ENCODE measurements at places on chromosomes 4 and X. TPM values are rescaled to one million over a fixed set of nuclear protein-coding genes. Genes with fewer than 3 reads are reported as not detected.

Gene POU4F2
- not detected for total RNA-seq

Gene ABCG2
- total RNA-seq: 1.8 TPM

Gene FRMD7
- 0.05 TPM for total RNA-seq

Gene CYLC1
- total RNA-seq: not detected

Gene PAGE1
- not detected for total RNA-seq

Gene TLR7
- total RNA-seq: not detected

Gene SPANXN4
- total RNA-seq: not detected

Gene SLC4A4
- 22.0 TPM for total RNA-seq

Gene FAM241A
- total RNA-seq: 0.59 TPM

Gene GPR78
- total RNA-seq: 1.2 TPM

Gene GPM6B
- not detected for total RNA-seq

Gene CCNI
- 144 TPM for total RNA-seq

Gene NR0B1
- total RNA-seq: not detected

Gene COL4A5
- total RNA-seq: 126 TPM

Gene SPATA4
- under 0.01 TPM for total RNA-seq

Gene FAAH2
- total RNA-seq: under 0.01 TPM

Gene RBMX
- total RNA-seq: 137 TPM

Gene EXOC1L
- not detected for total RNA-seq

Gene PAK3
- 2.2 TPM for total RNA-seq

Gene TGIF2LX
- total RNA-seq: not detected

Gene FGB
- total RNA-seq: not detected

Gene MFAP3L
- 4.1 TPM for total RNA-seq

Gene EDA2R
- total RNA-seq: 9.5 TPM

Gene FAM47B
- total RNA-seq: not detected

Gene RPA4
- total RNA-seq: 0.92 TPM

Gene BEX5
- total RNA-seq: not detected

Gene MAGEE2
- not detected for total RNA-seq

Gene TENT5D
- not detected for total RNA-seq
